ENCODE measurements at places on chromosomes 16 and 17. TPM values are rescaled to one million over a fixed set of nuclear protein-coding genes. Genes with fewer than 3 reads are reported as not detected.

Gene MT1E
- 18.5 TPM for total RNA-seq

Gene CES3
- not detected for total RNA-seq

Gene CD68
- 1.1 TPM for total RNA-seq

Gene CANT1
- 43.5 TPM for total RNA-seq

Gene PRSS22
- total RNA-seq: not detected

Gene CRISPLD2
- 0.61 TPM for total RNA-seq

Gene OSGIN1
- 0.97 TPM for total RNA-seq

Gene EMP2
- 8.5 TPM for total RNA-seq

Gene KREMEN2
- total RNA-seq: not detected

Gene KCNJ2
- total RNA-seq: 21.4 TPM

Gene GAST
- not detected for total RNA-seq

Gene FBXO39
- total RNA-seq: 0.61 TPM

Gene SEPHS2
- total RNA-seq: 15.2 TPM

Gene RCVRN
- total RNA-seq: not detected

Gene GPR139
- not detected for total RNA-seq

Gene METRNL
- 28.0 TPM for total RNA-seq

Gene ZSCAN10
- total RNA-seq: not detected

Gene ZFP3
- total RNA-seq: 0.97 TPM

Gene PSMD11
- 171 TPM for total RNA-seq

Gene AANAT
- not detected for total RNA-seq

Gene SALL1
- total RNA-seq: not detected

Gene EVPLL
- not detected for total RNA-seq

Gene KLHDC4
- 24.0 TPM for total RNA-seq

Gene TBC1D3K
- not detected for total RNA-seq

Gene PLA2G10
- not detected for total RNA-seq

Gene CD300LB
- total RNA-seq: not detected

Gene ZFHX3
- total RNA-seq: 3.0 TPM

Gene FNDC8
- total RNA-seq: not detected

Gene GFAP
- total RNA-seq: 0.65 TPM

Gene AMDHD2
- total RNA-seq: 36.2 TPM

Gene RUNDC3A
- not detected for total RNA-seq

Gene DNAI2
- total RNA-seq: not detected

All from epithelial cell of umbilical artery (primary cell).